ENCODE measurements at places on chromosomes 4 and X.

DNA sequence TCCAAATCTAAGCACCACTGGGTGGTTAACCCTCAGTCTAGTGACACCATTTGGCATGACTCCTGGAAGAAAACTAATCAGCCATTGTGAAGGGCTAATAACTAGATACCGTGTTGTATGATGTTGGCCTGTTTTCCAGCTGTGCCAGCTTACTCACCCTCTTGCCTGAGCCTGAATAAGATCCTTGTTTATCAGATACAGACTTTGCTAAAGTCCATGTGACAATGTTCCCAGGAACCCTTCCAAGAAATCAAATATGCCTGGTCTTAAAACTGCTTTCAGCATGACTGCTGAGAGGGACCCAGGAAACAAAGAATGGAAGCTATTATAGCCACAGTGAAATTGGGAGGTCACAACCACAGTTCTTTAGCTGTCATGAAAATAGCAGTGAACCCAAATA, 640.8 kb upstream of the INTU start:
- no peak for DNase-seq

GRCh38 chr4:38711066-38711465, 47.1 kb downstream of the KLF3 start:
- no peak for DNase-seq

DNA sequence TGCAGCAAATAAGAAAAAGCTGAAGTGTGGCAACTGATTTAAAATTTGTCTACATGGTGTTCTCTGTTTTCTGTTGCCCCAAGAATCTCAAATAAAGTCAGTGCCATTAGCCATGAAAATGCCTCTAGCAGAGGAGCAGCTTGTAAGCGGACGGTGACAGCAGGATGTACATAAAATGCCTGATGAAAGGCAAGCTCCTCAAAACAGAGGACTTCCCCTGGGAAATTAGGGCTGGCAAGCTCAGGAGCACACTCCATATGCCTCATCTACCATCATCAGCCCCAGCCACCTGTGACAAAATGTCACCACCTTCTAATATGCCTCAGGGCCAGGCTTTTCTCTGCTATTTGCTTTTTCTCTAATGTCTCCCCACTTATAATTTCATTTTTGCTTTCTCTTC, 54.5 kb downstream of the ASB9 start:
- no peak for DNase-seq

GRCh38 chr4:76309939-76310550, 3.5 kb downstream of the STBD1 start:
- no peak for DNase-seq

DNA sequence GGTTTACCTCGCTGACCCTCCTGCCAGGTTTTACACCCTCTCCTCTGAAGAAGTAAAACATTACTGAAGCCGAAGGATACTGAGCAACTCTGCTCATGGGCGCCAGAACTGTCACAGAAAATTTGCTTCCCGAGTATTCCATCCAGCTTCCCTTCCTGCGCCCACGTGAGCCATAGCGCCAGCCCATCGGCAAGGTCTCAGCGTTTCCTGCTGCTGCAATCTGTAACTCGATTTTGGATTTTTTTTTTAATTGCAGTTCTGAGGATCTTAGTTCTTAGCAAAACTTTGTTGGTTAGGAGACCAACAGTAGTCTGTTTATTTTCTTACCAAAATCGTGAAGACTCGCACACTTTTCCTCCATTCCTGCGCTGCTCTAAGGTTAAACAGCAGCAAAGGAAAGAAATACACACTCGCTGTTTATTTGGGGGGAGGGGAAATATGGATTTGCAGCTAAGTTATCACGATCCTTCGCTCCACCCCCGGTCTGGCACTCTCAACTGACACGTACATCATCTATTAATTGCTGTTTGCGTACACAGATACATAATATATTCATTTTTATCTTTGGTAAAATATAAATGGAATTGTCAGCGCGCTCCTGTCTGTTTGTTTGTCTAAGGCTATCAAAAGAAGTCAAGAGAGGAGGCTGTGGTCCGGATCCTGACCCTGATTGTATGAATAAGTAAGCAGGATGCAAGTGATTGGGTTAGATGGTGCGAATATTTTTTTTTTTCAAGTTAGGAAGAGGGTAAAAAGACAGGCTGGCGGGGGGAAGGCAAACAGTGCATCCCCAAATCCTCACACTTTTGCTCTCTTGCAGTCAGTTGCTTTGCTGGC, at the start of gene TLL1:
Gene TLL1 (plus strand): TSS at position 777 of the 837 bp plus-strand sequence. CDS start 668 bp downstream, outside the sequence.
- DNase-seq: no peak

DNA sequence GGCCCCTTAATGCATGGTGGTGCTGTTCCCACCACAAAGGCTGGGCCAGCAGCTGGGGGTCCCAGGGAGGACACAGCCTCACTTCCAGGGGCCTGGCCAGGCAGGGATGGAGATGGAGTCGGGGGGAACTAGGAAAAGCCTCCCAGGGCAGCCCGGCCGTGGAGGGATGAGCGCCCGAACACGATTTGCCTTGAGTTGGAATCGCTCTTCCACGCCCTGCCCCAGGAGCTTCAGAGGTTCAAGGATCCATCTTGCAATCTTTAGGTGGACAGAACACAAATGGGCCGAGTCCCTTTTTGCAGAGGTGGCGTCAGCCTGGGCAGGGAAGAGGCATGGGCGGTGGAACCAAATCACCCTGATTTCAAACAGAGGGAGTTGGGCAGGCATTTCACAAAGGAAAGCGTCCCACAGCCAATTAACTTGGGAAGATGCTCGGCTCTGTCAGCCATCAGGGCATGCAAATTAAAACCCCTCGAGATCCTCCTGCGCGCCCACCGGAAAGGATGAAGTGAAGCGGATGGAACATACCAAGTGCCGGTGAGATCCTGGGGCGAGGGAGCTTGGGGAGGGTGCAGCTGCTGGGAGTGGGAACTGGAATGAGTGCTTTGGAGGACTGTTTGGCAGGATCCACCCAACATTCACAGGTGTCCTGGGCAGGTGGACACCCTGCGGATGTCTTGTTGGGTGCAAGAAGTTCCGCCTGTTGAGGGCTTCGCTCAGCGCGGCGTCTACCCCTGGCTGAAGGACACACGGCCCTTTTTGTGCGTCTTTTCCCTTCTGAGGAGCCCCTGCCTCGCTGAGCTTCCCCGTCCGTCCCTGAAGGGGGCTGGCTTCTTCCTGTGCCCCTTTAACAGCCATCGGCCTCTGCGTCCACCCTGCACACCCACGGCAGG, 75.7 kb downstream of the HTRA3 start:
- no peak for DNase-seq

- DNase-seq: no peak
Observed at GRCh38 chrX:76253432-76253831, 80.6 kb downstream of the PBDC1 start.

DNA sequence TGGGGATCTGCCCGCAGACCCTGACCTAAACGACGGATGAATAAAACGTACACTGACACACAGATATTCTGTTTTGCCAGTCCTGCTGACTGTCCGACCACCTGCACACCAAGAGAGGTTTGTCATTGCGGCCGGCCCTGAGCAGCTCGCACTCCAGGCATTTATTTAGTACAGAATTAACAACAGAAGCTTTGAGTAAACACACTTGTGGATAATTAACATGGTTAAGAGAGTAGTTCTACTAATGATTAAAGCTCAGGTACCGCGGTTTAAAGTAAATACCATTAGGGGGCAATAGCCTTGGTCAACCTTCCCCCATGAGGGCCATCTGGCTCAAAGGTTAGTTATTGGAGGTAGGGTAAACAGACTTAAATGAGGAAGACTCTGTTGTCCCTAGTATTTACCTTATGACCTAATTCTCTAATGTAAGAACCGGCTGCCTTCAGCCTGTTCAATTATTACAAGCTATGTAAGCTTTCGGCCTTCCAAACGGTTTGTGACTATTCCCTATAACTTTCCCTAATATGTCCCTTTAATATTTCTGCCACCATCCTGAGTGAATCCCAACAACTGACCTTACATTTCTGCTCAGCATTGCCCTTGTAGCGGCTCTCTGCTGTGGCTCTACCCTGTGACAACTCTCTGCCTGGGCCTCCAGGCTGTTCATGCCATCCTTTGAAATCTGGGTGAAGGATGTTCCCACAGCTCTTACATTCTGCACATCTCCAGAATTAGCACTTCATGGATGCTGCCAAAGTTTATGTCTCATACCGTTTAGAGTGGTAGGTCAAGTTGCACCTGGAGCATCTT, 46.9 kb upstream of the SYTL5 start:
- DNase-seq: no peak

DNA sequence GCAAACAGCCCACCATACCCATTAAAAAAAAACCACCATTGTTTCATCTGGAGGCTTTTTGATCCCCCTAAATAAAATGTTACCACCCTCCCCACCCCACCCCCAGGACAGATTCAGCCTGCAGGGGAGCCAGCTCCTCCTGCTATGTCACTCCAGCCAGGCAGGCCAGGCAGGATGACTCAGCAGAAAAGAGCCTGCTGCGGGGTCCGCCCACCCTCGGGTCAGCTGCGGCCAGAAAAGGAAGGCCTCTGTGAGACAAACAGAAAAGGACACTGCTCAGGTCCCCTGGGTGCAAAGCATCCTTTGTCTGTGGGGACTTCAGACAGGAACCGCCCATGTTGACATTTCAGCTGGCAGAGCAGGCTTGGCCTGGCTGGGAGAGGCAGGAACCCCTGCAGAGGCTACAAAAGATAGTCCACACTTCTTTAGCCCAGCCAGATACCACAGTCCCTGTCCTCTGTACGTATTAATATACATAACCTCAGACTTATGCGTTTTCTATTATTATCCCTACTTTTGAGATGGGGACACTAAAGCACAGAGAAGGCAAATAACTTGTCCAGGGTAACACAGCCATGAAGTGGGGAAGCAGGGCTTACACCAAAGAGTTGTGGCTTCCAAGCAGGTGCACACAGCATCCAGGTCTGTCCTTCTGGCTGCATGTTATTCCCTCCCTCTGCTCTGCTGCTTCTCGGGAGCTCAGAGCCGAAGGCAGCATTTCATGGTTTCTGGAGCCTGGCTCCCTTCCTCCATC, 147.7 kb downstream of the CPEB2 start:
- no peak for DNase-seq

GRCh38 chrX:43958529-43958928, 14.7 kb downstream of the NDP start:
- no peak for DNase-seq

DNA sequence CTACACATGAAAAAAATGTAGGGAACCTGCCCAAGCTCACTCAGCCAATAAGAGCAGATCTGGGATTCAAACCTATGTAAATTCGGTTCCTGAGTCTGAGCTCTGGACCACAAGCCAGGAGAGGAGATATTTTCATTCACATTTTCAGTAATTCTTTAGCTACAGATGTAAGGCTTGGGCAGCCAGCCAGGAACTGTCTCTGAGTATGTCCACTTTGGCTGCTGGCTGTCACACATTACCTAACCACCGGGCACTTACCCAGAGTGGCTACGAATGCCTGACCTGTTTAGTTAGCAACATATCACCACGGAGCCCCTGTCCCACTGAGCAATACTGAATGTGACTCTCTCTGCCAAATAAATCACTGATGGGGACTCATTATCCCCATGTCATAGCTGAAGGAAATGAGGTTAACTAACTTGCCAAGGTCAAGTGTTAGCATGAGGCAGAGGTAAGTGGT, 15.3 kb downstream of the USP46 start:
- no peak for DNase-seq

GRCh38 chrX:132737743-132738142, 220.7 kb downstream of the HS6ST2 start:
- peak; percentile 3 for DNase-seq

GRCh38 chrX:39176105-39176504, 374.8 kb downstream of the MID1IP1 start:
- no peak for DNase-seq

DNA sequence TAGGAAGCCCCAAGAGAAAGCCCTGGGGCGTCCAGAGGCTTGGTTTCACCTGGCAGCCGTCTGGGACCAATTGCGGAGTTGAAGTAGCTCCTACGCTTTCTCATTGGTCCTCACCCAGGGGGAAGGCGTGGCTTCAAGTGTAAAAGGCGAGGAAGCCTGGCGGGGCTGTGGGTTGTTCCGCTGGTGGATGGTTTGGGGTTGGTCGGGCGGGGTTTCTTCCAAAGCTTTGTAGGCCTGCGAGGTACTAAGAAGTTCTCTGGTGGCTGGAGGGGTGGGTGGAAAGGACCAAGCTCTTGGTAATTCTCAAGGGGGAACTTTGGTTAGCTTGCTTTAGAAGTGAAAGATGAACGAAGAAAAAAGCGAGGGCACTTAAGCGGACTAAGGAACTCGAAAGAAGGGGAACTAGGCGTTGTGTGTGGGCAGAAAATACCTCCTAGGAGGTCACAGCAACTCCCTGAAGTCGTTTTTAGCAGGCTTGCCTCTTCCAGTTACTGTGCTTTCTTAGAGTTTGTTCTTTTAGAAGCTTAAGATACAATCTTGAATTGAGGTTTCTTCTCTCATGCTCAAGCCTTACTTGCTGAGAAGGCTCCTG, 36.6 kb downstream of the CCNG2 start:
- DNase-seq: peak; percentile 52

- DNase-seq: no peak
Observed at GRCh38 chrX:153635788-153636668, 11.0 kb upstream of the DUSP9 start.

- no peak for DNase-seq
Observed at GRCh38 chr4:124427095-124427767, 285.3 kb downstream of the ANKRD50 start.

DNA sequence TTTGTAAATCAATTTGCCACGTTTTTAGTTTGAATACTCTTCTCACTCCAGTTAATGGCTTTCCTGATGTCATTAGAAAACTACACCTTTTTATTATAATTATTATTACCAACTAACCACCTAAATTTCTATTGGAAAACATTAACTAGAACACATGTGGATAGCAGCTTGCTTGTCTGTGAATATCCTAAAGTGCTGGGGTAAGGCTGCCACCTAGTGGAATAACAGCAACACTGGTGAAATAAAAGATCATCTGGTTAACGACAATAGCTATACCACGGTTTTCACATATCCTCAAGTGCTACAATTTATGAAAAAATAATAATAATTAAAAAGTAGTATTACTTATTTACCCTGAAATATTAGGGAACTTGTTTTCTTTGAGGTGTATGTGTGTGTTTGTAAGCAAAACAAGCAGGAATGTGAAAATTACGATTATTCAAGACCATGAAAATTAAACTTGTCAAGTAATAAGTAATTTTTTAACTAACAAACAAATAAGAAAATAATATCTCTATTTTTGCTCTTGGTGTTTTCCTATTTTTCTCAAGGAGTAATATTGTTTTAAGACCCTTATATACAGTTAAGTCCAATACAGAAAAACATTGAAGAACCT, 130.1 kb upstream of the TECRL start:
- no peak for DNase-seq

- no peak for DNase-seq
Observed at GRCh38 chr4:10107111-10108091, 9.2 kb downstream of the WDR1 start.

Data from activated T-helper 1 cell treated with anti-CD3 and anti-CD28 coated beads, Interleukin-2, amount 50 U/mL, for 16 hours (primary cell).